Anterior cingulate cortex (tissue), 58 donors: ENCODE measurements at places on chromosomes 5 and 9.

- DNase-seq = no peak
Measured at GRCh38 chr5:139340051-139340450, 1.6 kb upstream of the PAIP2 start.

- no peak for DNase-seq
Measured at GRCh38 chr5:50856401-50857119, 190.1 kb downstream of the PARP8 start.

DNA sequence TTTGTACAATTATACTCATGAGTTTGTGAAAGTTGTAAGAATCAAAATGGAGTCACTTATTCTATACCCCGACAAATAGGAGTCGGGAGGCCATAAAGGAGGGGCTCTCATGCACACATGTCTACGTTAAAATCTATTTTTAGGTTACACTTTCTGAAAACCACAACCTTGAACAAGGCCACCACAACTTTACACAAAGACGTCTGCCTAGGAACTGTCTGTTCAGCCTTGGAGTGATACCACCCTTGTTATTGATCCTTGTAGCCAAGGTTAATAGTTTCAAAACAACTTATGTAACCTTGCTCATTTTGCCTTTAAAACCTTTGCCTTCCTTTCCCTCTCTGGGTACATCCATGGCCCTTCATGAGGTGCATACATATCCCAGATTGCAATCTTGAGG, 4.1 kb upstream of the NDFIP1 start:
- DNase-seq = no peak

DNA sequence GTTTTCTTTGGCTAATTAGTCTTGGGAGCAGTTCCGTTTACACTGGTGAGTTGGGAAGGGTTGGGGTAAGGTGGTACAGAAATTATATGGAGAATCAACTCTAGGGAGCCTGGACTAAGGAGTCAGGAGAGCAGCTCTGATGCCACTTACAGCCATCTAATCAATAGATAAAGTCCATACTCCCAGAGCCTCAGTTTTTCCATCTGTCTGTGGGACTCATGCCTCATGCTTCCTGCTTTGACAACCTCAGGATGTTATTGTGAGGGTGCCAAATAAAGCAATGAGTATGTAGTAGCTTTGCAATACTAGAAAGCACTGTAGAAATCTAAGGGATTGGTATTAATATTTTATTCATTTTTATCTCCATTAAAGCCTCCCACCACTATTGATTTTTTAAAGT, 105.0 kb downstream of the GALNT10 start:
- DNase-seq = no peak

DNA sequence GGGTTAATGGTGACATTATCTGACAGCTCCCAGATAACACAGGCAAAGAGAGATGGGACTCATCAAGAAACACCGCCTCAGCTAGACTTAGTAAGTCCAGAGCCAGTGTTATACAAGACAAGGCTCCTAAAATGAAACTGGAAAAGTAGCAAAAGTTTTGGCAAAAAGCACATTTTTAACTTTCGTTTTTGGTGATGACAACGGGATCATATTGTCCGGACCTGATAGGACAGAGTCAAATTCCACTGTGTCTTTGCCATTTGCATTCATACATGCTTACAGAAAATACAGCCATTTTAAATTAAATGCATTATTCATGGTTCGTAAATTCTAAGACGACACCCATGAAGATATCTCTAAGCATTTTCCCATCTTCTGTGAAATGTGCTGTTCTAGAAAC, 152.1 kb downstream of the CRB2 start:
- DNase-seq = no peak

DNA sequence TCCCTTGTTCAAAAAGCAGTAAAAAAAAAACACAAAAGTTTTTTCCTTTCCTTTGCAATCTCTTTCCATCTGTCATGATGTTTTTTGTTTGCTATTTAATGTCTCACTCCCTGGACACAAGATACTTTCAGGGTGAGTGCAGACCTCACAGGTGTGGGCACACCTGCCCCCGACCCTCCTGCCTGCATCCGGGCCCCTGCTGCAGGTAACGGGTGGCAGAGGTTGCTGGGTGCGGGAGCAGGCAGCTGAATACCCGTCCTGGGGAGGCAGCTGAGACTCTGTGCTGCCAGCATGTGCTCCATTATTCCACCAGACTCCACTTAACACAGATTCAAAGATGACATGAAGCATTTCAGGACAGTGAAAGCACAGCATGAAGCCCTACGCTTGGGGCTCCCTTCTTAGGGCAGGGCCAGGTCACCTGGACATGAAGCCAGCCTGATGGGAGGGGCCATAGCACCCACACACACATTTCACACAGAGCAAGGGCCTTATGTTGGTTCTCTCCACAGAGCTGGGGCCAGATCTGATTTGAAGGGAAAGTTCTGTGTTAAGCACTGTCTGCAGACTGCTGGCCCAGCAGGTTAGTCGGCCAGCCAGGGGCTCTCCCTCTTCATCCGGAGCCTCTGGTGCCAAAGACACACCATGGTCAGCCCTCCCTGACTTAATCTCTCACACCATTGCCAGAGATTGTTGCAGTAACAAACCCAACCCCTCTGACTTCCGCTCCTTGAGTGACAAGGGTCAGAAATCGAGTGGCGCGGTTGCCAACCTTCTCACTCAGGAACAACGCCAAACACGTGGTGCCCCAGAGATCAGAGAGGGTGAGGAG, 13.0 kb downstream of the NEK6 start:
- no peak for DNase-seq

DNA sequence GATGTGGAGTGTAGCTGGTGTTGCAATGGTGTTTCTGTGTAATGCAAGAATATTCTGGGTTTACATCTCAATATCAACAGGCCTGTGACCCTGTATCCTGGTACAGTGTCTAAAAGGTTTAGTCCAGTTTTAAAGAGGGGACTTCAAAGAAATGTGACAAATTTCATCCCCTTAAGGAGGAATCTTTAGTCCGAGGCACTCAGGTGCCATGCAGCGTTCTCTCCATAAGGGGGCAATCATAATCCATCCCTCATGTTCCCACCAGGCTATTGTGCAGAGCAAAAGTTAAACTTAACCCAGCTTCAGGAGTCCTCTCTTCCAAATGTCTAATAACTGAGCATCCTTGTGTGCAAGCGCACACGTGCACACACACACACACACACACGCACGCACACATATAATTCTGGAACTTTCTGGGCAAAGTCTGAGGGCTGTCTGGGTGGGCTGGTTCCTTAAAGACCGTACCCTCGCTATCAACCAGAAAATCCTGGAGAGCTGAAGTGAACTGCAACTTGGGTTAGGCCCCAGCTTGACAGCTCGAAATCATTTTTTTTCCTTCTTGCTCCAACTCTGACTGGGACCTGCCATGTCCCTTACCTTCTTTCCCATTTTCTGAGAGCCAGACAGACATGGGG, 46.0 kb downstream of the CRB2 start:
- no peak for DNase-seq

DNA sequence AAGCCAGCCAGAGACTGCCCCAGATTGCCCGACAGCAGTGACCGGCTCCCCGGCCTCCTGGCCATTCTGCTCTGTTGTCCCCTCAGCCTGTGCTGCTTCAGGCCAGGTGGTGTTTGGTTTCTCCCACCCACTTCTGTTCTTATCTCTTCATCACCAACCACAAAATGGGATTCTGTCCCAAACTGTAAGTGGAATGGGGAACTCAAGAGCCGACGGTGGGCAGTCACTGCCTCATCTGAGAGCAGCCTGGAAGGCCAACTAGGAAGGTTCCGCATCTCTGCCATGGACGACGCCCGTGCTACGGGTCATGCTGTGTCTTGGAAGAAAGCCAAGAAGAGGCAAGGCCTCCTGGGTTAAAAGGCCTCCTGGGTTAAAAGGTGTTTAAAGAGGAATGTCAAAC, 219.0 kb upstream of the PIK3R1 start:
- DNase-seq = no peak

DNA sequence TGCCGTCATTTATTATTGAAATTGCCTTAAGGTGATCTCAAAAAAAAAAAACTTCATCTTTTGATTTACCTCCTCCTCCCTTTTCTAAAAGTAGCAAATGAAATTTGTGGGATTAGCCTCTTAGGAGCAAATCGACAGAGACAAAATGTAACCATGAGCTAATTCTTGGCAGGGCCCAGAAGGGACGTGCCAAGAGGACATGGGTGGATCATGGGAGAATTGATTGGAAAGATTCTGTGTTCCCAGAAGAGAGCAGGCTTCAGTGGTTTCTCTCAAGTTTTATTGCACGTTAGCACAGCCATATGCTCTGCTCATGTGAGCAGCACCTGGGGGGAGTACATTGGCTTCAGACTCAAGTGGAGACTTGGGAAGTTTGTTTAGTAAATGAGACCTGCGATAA, 394.6 kb downstream of the ELAVL2 start:
- DNase-seq = no peak

DNA sequence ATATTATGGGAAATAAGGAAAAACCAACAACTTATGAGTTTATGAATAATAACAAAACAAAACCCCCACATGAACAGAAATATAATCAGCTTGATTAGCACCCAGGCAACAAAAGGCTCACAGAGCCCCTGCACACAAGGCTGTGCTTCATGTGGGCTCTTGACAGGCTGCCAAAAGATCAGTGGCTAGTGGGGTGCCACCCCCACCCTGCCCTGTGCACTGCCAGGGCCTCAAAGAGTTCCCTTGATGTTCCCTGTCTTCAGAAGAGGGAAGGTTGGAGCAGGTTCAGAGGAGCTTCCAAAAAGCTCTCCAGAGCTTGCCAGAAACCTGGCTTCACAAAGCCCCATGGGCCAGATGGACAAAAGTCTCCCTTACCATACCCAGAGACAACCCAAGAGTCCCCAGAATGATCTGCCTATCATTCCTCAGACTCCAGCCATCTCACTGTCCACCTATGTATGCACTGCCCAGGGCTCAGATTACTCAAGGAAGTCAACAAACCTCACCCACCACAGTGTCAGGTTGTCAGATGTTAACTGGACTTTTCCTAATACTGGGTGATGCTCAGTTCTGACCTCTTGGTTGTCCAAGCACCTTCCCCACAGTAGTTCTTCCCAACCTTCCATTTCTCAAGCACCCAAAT, 87.5 kb downstream of the SIL1 start:
- peak; percentile 24 for DNase-seq

GRCh38 chr9:85431339-85432102, 310.2 kb downstream of the AGTPBP1 start:
- DNase-seq = no peak

GRCh38 chr9:2026220-2026997, 11.3 kb downstream of the SMARCA2 start:
- DNase-seq = no peak

DNA sequence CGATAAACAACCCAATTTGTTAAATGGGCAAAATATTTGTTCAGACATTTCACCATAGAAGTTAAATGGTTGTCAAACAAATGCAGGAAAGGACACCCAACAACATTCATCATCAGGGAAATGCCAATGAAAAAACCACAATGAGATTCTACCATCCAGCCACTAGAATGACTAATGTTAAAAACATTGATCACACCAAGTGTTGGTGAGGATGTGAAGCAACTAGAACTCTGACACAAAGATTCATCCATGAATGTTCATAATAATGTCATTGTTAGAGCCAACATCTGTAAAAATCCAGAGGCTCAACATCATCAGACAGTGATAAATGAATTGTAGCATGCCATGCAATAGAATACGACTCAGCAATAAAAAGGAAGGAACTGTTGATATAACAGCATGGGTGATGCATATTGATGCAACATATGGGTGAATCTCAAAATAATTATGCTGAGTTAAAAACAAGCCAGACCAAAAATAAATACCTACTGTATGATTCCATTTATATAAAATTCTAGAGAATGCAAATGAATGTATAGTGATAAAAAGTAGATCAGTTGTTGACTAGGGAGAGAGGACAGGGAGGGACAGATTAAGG, 55.9 kb upstream of the UNC5A start:
- DNase-seq = no peak
